ENCODE measurements at places on chromosomes 4 and X.

- no peak for DNase-seq
These were observed 144.7 kb downstream of the FAM47A start for GRCh38 chrX:33987458-33987857.

- no peak for DNase-seq
These were observed 88.0 kb upstream of the TLR2 start for GRCh38 chr4:153595894-153596601.

GRCh38 chrX:118740276-118740889, 13.0 kb downstream of the IL13RA1 start:
- DNase-seq, result no peak

DNA sequence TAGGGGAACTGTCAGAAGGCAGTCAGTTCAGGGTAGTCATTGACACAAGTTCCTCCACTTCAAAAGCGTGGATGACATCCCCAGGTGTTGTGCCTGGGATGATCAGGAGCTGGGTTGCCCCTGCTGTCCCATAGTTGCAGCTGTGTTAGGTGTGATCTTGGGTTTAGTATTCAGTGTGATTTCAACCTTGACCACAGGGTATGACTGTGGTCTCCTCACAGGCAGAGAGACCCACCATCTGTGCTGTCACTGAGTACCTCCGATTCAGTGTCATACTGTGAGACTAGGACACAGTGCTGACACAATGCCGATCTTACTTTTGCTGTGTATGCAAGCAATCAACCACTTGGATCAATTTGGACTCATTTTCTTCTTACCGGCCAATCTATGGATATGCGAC, 25.2 kb downstream of the FOXR2 start:
- no peak for DNase-seq

GRCh38 chr4:15117270-15117946, 115.1 kb downstream of the CPEB2 start:
- no peak for DNase-seq

DNA sequence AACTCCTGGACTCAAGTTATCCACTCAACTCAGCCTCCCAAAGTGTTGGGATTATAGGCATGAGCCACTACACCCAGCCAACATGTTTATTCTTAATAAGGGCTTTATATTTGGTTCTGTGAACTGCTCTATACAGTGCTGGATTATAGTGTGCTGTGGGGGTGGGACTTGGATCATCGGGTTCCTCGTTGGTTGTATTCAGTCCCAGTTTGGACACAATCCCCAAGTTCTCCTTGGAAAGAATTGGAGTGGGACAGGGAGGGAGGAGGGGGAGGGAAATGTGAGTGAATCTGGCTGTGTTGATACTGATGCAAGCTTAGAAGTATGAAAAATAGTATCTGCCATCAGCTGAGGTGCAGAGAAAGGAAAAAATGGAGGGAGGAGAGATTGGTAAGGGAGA, 121.3 kb downstream of the KIT start:
- DNase-seq, result no peak

DNA sequence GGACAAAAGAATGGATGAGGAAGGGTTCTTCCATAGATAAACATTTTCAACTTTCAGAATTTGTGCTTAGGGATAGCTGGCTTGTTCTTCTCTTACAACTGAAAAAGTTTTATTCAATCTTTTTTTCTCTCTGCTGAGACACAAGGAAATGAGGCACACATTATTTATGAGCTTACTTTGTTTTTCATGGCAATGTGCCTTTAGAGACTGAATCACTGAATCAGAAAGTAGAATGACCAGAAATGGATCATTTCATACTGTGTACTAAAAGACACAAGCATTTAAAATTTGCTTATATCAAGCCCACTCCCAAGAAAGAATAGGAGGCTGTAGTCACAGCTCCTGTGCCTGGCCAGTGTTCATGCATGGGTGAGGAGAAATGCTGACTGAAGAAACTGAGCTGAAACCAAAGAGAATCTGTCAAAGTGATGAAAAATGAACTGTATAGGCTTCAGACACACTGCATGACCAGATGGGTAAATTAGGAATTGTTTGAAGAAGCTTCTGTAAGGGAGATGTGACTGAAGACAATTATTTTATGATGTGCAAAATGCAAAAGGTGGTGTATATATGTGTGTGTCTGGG, 413.8 kb downstream of the RAPGEF2 start:
- DNase-seq, result peak; percentile 26

DNA sequence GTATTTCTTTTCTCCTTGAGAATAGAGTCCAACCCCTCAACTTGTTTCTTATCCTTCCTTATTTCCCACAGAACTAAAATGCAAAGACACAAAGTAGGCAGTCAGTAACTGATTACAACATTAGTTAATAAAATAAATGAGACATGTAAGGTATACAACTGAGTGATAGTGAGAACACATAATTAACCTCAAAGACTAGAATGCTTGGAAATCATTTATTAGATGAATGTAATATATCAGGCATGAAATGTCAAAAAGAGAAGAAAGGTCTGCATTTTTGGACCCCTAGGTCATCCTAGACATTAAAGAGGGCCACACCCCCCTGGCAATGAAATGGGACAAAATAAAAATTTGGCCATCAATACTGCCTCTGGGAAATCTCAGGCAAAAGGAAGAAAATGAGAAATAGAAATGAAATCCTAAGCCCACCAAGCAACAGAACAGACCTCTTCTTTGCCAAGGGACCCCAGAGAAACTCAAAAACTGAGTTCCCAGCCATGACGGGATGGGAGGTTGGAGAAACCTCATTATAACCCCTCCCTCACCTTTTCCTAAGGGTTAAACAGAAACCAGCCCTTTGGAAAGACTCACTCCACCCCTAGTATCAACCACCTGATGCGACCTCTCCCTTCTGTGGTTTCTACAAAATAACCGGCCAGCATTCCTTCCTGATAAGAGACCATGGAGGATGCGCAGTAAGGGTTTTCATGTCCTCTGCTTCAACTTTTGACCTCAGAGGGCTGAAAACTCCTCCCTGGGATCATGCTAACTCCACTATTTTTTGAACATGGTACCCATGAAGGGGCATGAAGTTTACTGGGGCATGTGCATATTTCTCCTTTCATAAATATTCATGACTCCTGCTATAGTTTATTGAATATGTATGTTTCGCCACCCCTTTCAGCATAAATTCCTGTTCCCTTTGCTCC, 90.0 kb upstream of the EXOC1L start:
- DNase-seq, result no peak

DNA sequence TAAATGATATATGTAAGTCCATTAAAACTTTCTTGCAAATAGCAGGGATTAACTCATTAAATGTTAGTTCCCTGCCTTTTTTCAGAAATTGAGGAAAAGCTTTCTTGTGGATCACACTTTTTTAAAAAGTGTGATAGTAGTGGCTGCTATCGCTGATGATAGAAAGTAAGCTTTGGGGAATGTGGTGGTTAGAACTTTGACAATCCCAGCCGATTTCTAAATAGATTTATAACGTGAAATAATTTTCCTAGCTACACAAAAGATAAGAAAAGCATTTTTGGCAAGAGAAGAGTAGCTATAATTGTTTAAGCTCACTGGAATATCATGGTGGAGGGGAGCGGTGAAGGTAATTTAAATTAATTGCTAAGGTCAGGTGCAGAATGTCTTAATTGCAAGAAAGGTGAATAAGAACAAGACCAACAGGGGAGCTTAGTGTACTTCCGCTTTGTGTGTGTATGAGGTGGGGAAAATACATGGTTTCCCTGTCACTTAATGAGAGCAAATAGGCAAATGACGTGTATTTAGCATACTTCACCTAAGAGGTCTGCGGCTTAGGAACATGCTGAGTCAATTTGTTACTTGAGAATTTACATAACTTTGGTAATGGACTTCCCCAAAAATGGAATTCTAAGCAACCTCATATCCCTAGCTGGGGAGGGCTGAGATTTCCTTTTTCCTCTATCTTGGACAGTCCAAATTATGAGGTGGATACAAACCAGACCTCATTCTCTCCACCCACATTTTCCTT, 11.7 kb upstream of the IL21 start:
- no peak for DNase-seq

GRCh38 chr4:120156120-120156718, 89.6 kb upstream of the MAD2L1 start:
- DNase-seq, result peak; percentile 42

GRCh38 chr4:14180983-14181601, 553.6 kb upstream of the BOD1L1 start:
- no peak for DNase-seq

DNA sequence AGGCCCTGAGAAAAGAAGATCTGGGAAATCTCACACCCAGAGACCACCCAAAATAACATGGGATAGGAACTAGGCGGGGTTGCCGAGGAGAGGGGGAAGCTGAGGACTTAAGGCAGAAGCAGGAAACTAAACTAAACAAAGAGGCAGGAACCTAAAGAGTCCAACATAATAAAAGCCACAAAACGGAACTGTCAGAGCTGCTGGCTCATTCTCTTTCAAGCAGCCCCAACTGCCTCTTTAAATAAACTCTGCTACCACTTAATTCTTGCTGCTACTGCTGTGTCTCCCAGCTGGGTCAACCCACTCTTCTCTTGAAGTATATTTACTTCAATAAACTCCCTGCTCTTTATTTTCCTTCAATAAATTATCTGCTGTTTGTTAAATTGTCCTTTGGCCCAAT, 44.5 kb downstream of the MAGEB16 start:
- no peak for DNase-seq

DNA sequence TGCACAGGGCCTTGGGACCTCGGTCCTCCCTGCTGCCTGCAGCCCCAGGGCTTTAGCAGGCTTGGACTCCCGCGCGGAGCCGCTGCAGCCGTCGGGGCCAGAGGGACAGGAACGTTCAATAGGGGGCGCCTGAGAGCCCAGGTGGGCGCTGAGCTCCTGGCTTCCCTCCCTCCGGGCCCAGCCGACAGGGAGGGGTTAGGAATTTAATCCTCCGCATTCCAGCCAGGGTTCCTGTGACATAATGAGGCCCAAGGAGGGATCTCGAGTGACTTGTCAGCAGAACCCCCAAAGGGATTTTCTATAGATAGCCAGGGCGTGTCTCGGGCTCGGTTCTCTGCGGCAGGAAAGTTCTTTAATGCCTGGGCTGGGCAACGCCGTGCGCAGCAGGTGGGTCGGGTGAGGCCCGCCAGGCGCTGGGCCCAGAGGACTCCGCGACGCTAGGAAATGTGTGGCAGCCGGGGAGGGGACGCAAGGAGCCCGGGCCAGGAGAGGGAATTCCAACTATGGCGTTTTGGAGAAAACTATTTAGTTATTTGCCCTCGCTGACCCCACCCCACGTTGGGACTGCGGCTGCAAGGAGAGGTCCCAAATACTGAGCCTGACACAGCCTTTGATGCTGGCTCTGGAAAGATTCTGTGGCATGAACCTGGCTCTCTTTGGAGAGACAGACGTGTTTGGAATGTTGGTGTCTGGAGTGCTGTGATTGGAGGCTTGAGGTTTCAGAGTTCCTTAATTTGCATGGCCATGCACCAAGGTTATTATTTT, 285.2 kb upstream of the GATB start:
- DNase-seq, result no peak

- no peak for DNase-seq
These were observed 152.5 kb upstream of the SPRY1 start for GRCh38 chr4:123244137-123244536.

DNA sequence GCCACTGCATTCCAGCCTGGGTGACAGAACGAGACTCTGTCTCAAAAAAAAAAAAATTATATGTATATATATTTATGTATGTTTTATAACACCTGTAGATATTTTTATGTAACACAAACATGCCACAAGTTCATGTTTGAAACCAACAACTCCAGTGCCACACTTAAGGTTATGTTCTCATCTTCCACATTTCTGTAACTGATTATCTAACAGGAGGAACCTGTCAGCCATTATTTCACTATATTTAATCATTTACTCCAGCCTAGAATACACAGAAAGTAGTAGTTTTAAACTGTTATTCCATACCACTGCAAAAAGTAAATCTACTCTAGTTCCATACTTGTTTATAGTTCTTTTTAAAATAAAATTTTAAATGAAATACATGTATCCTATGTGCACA, 32.3 kb downstream of the MCUB start:
- DNase-seq, result no peak

DNA sequence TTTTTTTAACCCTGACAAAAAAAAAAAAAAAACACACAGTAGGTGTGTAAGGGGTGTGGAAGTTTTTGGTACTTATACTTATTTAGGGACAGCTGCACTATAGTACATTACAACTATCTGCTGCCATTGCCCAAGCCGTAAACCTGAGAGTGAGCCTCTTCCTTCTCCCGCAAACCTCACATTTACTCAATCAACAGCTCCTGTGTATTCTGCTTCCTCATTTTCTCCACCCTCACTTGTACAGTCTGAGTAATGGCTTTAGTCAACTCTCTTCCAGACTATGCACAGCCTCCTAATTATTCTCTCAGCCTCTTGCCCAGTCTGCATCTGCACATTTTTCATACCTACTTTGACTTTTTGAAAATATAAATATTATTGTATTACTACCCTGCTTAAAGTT, 362.0 kb downstream of the ADAM29 start:
- DNase-seq, result no peak

DNA sequence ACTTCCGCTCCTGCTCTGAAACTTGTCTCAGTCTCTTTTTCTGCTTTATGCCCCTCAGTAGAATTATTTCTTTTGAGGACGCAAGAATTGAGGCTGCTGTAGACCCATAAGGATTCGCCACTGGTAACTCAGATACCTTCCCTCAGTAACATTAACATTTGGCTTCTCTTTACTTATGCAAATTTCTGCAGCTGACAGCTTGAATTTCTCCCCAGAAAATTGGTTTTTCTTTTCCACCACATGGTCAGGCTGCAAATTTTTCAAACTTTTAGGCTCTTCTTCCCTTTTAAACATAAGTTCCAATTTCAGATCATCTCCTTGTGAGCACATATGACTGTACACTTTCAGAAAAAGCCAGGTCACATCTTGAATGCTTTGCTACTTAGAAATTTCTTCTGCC, 839.3 kb upstream of the GRIA3 start:
- no peak for DNase-seq

DNA sequence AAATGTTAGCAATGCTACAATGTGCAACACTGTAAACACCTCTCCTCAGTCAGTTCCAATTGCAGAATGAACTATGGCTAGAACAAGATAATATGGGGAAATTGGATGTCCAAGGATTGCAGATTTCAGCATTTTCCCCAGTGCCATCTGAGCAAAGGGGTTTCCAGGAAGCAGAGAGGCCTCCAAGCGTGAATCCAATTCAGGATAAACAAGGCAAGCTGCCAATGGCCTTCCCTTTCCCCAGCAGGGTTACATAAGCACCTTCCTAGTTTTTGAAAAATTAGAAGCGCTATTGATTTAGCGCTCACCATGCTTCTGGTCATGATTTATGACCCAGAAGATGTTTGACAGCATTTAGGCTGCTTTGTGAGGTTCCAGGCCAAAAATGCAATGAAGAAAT, 223.0 kb upstream of the GATB start:
- no peak for DNase-seq

Data from fibroblast of skin of left biceps (primary cell).